ENCODE measurements at places on chromosomes 6 and 20.

- no peak for DNase-seq
These were observed 57.8 kb upstream of the ARID1B start for GRCh38 chr6:156719395-156719719.

DNA sequence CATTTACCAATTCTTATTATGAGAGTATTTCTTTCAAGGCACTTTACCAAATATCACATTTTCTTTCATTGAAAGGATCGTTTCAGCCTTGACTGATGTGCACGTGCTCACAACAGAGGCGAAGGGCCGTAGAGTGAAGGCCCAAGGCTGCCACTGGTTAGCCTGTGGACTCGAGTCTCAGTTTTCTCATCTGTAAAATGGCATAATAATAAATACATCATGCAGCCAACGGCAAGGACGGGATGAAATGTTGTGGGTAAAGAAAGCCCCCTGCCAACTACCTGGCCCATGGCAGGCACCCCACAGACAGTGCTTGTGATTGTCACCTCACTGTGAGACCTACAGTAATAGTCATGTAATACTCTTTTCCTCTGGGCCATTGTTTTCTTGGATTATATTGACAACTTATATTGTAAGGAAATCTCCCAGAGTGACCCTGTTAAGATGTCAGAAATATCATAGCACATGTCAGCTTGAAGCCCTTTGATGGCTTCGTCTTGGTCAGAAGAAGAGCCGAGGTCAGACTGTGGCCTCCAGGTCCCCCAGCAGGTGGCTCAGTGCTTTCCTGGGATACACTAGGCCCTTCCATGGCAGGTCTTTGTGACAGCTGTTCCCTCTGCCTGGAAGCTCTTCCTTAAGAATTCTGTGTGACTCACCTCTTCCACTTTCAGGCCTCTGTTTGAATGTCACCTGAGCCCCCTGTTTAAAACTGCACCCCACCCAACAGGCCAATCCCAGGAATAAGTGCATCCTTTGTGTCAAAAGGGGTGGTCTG, 36.3 kb downstream of the FAM50B start:
- DNase-seq = no peak

DNA sequence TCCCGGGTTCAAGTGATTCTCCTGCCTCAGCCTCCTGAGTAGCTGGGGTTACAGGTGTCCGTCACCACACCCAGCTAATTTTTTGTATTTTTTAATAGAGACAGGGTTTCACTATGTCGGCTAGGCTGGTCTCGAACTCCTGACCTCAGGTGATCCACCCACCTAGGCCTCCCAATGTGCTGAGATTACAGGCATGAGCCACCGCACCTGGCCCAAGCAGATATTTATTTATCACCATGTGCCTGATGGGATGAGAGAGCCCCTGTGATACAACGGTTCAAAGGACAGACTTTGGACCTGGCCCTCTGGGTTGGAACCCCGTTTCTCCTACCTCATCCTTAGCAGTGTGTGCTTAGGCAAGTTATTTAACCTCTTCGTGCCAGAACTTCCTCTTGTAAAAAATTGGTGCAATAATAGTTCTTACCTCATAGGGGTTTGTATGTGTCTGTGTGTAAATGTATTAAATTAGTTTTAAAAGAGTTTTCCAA, 19.2 kb upstream of the STK38 start:
- no peak for DNase-seq

DNA sequence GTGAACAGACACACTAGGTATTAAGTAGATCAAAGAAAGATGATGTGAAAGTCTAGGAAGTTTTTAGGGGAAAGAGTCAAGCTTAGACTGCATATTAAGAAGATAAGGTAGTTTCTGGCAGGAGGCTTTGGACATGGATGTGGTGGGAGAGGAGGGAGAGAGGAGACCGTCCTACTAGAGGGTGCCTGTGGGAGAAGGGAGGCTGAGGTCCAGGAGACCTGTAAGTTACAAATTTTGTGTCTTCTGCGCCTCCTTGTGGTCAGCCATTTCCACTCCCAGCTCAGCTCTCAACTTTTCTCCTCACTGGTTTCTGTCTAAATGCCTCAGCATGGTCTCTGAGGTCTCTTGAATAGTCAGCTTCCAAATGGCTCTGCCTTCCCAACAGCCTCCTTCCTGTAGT, 193.5 kb downstream of the UNC5CL start:
- DNase-seq = no peak

DNA sequence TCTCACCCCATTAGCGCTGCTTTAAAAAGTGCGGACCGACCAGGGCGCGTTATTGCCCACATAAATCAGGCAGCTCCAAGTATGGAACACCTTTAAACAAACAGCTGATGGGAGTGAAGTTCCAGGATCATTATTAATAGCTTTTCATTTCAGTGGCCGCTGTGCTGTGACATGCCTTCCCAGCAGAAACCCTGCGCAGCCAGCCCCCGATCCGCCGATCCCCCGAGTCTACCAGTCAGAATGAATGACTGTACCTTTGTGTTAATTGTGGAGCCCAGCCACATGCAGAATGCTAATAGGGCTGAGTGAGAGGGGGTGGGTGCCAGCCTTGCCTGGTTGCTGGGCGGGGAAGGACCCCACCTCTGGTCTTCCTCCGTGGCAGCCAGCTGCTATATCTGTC, 21.9 kb downstream of the CDH22 start:
- DNase-seq = no peak

DNA sequence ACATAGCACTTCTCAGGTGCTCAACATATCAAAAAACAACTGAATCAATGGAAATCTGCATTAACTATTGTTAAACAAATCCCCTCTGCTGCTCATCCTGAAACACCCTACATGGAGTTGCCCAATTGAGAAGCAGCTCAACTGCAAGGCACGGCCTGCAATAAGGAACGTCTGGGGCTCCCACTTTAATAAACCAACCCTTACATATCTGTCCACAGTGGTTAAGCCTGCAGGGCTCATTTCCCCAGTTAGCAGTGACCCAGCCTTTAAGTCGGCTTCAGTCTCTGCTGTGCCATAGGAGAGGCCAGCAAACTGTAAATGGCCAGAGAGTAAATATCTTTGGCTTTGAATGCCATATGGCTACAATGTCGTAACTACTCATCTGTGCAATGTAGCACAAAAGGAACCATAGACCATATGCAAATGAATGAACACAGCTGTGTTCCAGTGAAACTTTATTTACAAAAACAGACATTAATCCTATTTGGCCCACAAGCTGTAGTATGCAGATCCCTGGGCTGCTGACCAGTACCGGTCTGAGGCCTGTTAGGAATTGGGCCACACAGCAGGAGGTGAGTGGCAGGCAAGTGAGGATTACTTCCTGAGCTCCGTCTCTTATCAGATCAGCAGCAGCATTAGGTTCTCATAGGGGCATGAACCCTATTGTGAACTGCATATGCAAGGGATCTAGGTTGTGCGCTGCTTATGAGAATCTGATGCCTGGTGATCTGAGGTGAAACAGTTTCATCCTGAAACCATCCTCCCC, 522.7 kb upstream of the CDH4 start:
- no peak for DNase-seq

- no peak for DNase-seq
These were observed 575 bp upstream of the CNR1 start for GRCh38 chr6:88166493-88167351.

DNA sequence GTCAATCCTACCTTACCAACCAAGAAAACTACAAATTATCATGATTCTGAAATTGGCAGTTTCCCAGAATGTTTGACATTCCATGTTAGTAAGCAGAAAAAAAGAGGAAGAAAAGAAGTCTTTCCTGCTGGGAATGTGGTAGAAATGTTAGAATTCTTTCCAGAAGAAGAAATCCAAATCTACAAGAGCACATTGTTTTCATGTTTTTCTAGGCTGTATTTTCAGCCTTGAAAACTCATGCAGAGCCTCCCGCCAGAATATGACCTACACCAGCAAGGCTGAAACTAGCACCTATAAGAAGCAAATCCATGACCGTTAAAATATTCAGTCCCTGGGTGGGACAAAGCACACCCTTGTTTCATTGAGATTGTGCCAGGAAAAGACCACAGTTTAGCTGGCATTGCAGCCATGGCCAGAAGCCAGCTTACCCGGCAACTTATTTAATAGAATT, 259.4 kb downstream of the GJA1 start:
- no peak for DNase-seq

DNA sequence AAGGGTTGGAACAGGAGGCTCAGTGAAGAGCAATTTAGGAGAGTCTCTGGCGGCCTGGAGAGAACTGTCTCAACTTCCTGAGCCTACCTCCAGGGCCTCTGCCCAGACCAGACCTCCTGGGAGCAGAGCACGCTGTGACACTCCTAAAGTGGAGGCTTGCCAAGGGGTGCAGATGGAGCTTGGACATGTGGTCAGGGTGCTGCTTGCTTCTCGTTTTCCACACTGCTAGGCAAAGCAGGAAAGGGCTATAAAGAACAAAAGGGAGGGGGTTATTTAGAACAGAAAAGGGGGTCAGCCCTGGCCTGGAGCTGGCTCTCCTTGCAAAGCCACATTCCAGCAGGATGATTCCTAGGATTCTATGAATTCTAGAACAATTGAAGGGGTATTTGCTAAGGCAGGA, 145.7 kb upstream of the GGTLC1 start:
- no peak for DNase-seq

DNA sequence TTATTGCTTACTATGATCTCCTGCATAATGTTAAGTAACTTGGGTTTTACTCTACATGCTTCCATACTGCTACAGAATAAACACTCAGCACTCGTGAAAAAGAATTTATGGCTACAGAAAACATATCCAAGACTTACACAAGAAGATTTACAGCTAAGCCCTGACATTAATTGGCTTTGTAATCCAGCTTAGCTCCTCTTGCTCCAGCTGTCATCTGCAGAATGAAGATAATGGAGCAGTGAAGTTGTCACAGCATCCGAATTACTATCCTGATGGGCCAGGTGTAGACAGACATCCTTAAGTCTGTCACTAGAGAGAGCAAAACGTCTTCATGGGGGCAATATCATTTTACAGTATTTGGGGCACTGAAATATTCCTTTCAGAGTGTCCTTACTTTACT, 155.3 kb downstream of the PRKN start:
- no peak for DNase-seq

GRCh38 chr6:16805243-16805950, 44.1 kb upstream of the ATXN1 start:
- DNase-seq = no peak

- DNase-seq = no peak
These were observed 14.8 kb downstream of the DSTN start for GRCh38 chr20:17584689-17585088.

DNA sequence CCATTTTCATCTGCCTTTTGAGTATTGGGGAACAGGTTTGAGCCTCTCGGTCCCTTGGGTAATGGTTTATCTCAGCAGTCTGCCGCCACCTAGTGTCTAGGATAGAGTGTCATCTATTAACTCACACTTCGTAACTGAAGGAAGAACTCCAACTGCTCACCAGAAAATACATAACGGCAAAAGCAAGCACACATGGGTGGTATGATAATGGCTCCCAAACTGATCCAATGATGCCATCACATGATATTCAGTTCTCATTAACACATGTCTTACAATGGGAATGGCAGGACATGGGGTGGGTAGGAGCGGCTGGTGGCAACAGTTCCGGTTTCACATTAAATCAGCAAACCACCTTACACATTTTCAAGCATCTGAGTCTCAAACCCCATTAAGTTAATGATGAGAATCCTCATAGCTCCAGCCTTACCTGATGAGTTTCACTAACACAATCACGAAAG, 110.7 kb upstream of the PHACTR1 start:
- peak; percentile 2 for DNase-seq

GRCh38 chr6:152943260-152943897, 39.5 kb downstream of the FBXO5 start:
- DNase-seq = no peak

GRCh38 chr6:106844930-106845329, 129.6 kb downstream of the CD24 start:
- DNase-seq = no peak

DNA sequence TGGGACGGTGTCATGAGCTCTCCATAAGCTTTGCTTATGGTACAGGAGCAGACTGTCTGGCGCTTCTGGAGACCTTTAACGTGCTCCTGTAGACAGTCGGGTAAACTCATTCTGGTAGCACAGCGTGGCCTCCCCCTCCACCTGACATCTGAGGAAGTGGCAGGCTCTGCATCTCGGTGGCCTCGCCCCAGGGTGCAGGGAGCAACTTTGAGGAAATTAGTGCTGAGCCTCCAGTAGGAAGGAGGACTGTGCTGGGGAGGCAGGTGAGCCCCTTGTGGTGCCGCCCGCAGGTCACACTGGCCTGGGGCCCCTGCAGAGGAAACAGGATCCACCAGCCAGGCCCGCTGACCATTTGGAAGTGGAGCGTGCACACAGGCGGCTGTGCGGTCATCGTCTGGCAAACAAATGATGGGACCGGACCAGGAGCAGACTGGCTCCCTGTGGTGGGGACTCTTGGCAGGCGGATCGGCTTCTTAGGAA, 57.9 kb downstream of the SYNJ2 start:
- DNase-seq = no peak

DNA sequence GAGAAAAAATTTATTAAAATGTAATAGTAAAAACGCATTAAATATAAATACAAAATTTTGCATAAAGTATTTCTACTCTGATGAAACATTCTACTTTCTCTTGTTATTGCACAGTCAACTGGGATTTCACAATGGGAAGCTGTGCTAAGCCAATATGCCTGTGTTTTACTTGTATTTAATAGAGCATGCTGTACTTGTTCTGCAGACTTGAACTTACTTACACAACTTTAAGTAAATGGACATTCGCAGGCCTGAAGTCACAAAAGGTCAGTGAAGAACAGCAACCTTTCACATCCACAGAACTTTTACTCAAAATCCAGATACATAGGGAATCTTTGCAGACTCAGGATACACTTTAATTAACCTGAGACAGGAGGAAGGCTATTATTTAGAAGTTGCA, 409.5 kb downstream of the BTBD3 start:
- DNase-seq = no peak

- DNase-seq = no peak
These were observed 99.1 kb downstream of the TFAP2A start for GRCh38 chr6:10315658-10316372.

DNA sequence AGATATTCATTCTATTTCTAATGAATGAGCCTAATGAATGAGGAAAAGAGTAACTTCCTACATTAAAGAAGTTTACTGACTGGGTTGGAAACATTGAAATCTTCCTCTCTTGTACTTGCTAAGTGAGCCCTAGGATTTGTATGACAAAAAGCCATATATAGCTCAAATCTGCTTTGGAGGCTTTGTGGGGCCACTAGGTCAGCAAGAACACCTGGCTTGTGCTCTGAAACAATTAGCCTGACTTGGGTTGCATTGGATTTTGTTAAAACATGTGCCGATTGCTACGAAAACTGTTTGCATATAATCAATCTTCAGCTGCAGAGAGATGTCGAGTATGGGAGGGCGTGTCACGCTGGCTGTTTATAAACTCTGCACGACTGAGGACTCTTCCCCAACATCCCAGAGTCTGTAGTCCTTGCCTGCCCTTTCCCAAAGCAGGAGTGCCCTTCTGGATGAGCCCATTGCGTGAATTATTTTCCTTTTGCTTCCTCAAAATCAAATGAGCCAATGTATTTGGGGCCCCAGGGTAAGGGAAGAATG, 684.8 kb downstream of the DHX35 start:
- no peak for DNase-seq

- DNase-seq = no peak
These were observed 892.5 kb upstream of the EYS start for GRCh38 chr6:66599541-66599940.

GRCh38 chr6:142306736-142307135, 4.9 kb downstream of the ADGRG6 start:
- DNase-seq = no peak

Measured in stimulated activated CD8-positive, alpha-beta memory T cell treated with anti-CD3 and anti-CD28 coated beads, Interleukin-4, amount 100 ng/mL, for 1 hour (primary cell).